Stimulated activated CD8-positive, alpha-beta memory T cell treated with anti-CD3 and anti-CD28 coated beads, Interleukin-4, amount 100 ng/mL, for 4 hours (primary cell): ENCODE measurements at places on chromosomes 7 and 10.

DNA sequence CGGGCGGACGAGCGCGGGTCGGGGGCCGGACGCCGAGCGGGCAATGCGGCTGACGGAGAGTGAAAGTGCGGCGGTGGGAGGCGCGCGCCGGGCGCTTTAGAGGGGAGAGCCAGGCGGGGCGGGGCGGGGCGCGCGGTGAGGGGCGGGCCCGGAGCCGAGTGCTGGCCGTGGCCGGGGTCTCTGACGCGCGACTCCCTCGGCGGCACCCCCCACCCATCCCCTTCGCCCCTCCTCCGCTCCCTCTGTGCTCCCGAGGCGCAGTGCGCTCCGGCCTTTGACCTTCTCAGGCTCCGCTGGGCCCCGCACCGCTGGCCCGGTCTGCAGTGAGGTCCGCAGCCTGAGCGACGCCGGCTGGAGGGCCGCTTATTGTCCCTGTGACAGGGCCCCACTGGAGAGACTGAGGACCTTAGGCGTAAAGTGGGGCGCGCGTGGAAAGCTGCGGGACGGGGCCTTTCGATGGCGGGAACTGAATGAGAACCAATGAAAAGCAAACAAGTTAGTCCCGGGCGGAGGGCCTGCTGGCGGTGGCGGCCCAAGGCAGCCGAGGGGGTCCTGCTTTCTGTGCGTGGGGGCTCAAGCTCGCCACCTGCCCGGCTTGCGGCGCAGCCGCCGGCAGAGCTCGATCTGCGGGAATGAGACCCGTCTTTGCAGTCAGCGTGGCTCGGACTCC lies at the start of gene CXCL12:
CXCL12 (minus strand) TSS at position 72 of the 670 bp plus-strand sequence. CDS start 92 bp downstream, outside the sequence.
- DNase-seq = no peak

GRCh38 chr10:58372607-58373441 lies 12.4 kb upstream of the TFAM start:
- no peak for DNase-seq

GRCh38 chr10:52056291-52056690 lies 257.8 kb upstream of the DKK1 start:
- DNase-seq = no peak

GRCh38 chr7:39386718-39387117 lies 179.5 kb upstream of the YAE1 start:
- no peak for DNase-seq

DNA sequence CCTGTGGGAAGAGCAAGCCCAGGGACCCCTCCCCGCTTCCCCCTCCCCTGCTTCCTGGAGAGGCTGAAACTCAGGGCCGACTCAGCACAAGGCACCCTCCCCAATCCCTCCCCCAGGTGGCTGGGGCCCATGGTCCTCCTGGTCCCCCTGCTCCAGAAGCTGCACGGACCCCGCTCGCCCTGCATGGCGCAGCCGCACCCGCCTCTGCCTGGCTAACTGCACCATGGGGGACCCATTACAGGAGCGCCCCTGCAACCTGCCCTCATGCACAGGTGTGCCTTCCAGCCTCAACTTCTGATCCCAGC lies 19.7 kb upstream of the ZNF862 start:
- no peak for DNase-seq

DNA sequence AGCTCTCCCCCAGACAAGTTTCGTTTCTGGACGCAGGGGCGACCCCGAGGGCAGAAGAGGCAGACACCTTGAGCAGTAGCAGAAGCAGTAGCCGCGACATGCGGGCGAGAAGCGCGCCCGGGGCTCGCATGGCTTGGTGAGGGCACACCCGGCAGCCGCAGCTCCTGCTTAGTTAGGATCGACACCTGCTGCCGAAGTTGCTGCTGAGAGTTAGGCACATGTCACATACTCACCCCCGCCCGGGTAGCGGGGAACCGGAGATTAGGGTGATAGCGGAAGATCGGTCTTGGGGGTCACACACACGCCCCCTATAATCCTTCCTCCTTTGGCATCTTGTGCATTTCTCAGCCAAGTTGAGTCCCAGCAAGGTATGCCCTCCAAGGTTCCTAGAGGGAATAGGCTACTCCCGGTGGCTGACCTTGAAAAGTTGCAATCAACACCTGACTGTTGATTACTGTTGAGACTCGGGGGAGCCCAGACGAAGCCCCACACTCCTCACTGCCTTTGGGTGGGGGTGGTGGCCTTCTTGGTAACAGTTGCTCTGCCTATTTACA lies 668 bp downstream of the GPR37 start:
- DNase-seq = no peak

GRCh38 chr7:139416405-139416804 lies 56.7 kb downstream of the LUC7L2 start:
- DNase-seq = no peak
